ENCODE measurements at places on chromosomes 5 and 9. TPM values are rescaled to one million over a fixed set of nuclear protein-coding genes. Genes with fewer than 3 reads are reported as not detected.

APBA1 gene
- 4.4 TPM for total RNA-seq

CLINT1 gene
- total RNA-seq = 53.8 TPM

FGFR4 gene
- total RNA-seq = 5.4 TPM

CBY3 gene
- not detected for total RNA-seq

TAS2R1 gene
- total RNA-seq = not detected

DNA sequence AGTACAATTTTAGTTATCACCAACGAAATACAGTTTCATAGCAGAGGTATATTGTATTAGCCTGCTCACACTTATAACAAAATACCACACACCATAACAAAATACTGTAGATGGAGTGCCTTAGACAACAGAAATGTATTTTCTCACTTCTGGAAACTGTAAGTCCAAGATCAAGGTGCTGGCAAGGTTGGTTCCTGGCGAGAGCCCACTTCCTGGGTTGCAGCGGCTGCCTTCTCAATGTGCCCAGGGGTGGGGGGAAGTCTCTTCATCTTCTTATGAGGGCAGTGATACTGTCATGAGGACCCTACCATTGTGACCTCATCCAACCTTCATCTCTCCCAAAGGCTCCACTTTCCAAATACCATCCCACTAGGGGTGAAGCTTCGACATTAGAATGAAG is 30.5 kb upstream of the GADD45G start:
- no peaks in the 10 kb centered on the region for H3K4me1 ChIP-seq
- H3K27me3 ChIP-seq = peaks cover 37% of the 10 kb centered on the region
- H3K4me3 ChIP-seq = no peak overlapping the region

DNA sequence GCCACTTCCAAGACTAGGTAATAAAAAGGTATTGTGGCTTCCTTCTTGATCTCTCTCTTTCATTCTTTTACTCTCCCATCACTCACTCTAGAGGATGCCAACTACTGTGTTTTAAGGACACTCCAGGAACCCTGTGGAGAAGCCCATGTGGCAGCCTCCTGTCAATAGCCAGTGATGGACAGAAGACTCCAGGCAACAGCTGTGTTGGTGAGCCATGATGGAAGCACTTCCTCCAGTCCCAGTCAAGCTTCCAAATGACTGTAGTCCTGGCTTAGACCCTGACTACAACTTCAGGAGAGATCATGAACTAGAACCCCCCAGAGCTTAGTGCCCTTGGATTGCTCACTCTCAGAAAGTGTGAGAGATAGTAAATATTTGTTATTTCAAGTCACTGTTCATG is 123.9 kb downstream of the PPP2R2B start:
- no peaks in the 10 kb centered on the region for H3K27me3 ChIP-seq
- no peaks in the 10 kb centered on the region for H3K36me3 ChIP-seq
- DNase-seq = no peak
- no peak overlapping the region for H3K27ac ChIP-seq

- DNase-seq = no peak
- no peak overlapping the region for H3K4me3 ChIP-seq
- no peak overlapping the region for H3K27ac ChIP-seq
- H3K27me3 ChIP-seq = no peaks in the 10 kb centered on the region
- peaks cover 15% of the 10 kb centered on the region for H3K36me3 ChIP-seq
These were observed 28.6 kb downstream of the DDX31 start for GRCh38 chr9:132641216-132641615.

All from neural crest cell (in vitro differentiated cells).